CD4-positive, alpha-beta T cell treated with Interleukin-6 at 100 ng/mL for 8 hours (primary cell): ENCODE measurements at places on chromosomes 1 and 21.

DNA sequence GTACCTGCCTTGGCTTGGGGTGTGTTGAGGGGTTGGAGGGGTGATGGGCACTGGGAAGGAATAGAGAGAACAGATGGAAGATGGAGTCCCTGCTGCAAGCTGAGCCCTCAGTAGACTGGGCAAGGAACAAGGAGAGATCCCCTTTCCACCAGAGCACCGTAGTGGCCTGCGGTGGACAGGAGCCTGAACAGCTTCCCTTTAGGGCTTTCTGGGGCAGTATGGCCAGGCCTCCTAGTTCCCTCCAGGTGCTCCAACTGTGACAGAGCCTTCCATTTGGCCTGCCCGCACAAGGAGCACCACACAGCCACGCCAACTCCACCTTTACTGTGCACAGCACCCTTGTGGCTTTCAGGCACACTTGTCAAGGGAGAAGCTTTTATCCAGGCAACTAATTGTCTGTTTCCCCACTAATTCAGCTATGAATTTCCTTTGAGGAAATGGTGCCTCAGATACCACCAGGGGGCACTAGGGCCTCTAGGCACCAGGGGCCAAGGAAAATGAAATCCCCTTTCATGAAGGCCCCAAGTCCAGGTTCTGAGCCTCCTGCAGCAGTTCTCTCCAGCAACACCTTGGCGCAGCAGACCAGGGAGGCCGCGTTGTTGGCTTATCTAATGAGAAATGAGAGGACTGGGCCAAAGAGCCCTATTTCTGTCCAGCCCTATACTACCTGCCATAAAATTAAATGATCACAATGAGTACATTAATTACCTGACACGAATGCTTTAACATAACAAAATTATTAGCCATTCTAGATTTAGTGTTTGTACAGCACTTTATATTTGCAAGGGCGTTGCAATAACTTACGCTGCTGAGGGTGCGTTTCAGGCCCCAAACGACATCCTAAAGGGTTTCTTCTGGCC, 23.1 kb upstream of the ERI3 start:
- DNase-seq: peak; percentile 21

GRCh38 chr1:105492921-105493320, 1563.6 kb upstream of the PRMT6 start:
- no peak for DNase-seq

GRCh38 chr21:39373634-39374033, 24.7 kb upstream of the HMGN1 start:
- no peak for DNase-seq

DNA sequence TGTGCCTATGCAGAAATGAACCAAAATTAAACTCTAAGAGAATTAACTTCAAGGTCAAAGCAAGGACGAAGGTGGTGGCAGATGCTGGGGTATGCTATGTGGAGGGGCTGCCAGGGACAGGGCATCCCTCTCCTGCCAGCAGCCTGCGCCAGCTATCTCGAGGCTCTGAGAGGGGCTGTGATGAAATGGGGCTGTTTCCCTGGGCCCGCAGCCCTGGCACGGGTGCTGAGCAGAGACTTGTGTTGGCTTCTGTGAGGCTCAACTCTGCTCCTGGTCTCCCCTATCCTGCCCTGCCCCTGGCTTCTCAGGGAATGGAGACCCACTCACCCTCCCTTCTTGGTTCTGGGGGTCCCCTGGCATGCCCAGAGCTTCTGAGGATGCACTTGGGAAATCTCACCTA, 41.9 kb upstream of the TIAM1 start:
- no peak for DNase-seq

DNA sequence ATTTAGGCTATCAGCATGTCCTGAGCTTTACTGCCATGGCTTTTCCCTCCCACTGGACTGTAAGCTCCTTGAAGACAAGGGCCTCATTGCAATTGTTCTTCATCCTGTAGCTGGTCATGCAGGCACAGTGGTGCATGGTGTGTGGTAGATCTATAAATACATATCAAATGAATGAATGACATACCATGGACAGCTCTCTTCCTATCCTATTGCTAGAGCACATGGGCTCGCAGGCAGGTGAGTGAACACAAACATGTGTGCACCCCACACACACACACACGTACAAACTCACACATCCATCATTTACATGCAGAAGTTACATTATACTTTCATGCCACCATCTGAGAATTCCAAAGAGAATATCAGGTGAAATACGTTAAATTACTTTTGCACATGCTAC, 172.9 kb upstream of the RUNX1 start:
- no peak for DNase-seq

DNA sequence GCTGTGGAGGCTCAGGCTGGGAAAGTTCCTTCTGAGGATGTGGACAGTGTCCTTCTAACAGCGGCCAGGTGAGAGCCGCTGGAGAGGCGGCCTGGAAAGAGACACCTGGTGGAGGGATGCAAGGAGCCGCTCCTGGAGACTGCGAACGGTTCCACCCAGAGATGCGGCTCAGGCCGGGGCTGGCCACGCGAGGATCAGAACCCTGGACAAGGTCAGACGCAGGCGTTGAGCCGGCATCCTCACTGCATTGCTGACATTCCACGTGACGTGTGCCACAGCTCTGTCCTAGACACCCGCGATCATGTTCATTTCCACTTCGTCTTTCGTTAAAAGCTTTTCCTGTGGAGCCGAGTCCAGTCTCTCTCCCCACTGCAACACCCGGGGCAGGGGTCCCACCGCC, 28.8 kb downstream of the CFAP74 start:
- no peak for DNase-seq

DNA sequence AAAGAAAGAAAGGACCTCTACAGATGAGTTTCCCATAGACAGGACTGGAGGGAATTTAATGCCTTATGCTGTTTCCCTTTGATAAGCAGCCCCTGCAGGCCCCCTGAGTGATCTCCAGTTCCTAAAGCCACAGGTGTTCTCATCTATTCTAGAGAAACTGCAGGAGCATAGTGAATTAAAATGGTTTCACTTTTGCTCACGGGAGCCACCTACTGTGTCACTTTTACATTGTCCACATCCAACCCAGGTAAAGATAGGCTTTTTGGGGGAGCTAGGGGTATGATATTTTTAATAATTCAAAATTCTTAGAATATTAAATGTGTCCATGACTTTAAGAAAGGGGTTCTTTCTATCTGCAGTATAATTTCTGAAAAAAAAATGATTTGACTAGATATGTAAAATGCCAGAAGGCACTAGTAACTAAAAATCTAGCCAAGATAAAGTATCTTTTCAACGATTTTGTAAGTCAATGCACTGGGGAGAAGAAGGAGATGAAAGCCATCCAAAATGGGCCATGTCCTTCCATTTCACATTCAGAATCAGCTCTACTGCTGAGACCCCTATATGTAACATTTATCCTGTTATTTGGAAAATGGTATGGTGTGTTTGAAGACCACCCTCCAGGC, 267.3 kb upstream of the DUSP10 start:
- peak; percentile 23 for DNase-seq

DNA sequence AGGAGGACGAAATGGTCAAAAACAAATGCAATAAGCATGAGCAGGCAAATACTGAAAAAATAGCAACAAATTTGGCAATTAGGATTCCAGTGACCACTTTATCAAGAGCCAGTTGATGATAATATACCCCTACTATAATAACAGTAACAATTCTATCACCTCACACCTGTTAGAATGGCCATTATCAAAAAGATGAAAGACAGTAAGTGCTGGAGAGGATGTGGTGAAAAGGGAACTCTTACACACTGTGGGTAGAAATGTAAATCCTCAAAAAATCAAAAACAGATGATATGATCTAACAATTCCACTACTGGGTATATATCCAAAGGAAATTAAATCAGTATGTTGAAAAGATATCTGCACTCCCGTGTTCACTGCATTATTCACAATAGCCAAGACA, 114.3 kb upstream of the GFI1 start:
- DNase-seq: no peak

DNA sequence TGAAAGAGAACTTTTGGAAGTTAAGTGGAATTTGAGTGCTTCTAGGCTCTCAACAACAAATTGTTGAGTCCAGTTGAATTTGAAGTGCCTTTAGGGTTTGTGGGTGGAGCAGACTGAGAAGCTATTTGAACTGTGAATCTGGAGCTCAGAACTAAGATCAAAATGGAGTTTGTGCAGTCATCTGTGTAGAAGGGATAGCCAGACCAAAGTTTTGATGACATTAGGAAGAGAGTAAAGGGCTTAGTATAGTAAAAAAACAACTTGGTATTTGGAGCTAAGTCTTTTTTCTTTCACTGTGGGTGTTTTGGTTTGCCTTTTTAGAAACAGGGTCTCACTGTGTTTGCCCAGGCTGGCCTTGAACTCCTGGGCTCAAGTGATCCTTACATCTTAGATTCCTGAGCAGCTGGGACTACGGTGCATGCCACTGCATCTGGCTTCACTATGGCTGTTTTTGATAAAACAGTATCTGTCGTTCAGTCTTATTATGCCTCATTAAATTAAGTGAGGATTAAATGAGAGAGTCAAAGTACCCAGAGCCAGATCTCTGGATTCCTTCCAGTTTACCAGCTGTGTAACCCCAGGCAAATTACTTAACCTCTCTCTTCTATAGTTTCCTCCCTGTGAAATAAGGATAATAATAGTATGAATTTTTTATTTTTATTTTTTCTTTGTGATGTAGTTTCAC, 20.0 kb downstream of the HDAC1 start:
- DNase-seq: no peak

- DNase-seq: no peak
These were observed 3.3 kb upstream of the KNCN start for GRCh38 chr1:46554597-46555381.

DNA sequence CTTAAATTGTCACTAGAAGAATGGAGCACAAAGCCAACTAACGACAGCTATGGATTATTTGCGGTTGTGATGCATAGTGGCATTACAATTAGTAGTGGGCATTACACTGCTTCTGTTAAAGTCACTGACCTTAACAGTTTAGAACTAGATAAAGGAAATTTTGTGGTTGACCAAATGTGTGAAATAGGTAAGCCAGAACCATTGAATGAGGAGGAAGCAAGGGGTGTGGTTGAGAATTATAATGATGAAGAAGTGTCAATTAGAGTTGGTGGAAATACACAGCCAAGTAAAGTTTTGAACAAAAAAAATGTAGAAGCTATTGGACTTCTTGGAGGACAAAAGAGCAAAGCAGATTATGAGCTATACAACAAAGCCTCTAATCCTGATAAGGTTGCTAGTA, 13.5 kb downstream of the USP1 start:
- no peak for DNase-seq

GRCh38 chr1:101183388-101183699, 53.5 kb upstream of the S1PR1 start:
- DNase-seq: no peak

GRCh38 chr1:40648928-40649591, 16.4 kb downstream of the RIMS3 start:
- DNase-seq: no peak

- no peak for DNase-seq
These were observed 19.8 kb downstream of the PGLYRP3 start for GRCh38 chr1:153292740-153293479.

- no peak for DNase-seq
These were observed 29.0 kb downstream of the MRPL39 start for GRCh38 chr21:25578056-25578961.

DNA sequence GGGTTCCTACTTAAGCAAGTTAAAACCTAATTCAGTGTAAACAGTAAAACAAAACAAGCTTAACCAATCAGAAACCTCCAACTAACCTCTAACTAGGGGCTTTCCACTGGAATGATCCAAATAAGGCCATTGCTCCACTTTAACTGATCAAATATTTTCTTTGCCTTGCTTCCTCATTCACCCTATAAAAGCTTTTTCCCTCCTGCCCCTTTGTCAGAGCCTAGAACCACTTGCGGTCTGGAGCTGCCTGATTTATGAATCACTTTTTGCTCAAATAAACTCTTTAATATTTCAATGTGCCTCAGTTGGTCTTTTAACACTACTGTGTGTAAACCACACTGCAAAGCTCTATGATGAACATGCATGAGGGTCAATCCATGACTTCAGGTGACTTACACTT, 4.5 kb upstream of the FAM89A start:
- DNase-seq: no peak

DNA sequence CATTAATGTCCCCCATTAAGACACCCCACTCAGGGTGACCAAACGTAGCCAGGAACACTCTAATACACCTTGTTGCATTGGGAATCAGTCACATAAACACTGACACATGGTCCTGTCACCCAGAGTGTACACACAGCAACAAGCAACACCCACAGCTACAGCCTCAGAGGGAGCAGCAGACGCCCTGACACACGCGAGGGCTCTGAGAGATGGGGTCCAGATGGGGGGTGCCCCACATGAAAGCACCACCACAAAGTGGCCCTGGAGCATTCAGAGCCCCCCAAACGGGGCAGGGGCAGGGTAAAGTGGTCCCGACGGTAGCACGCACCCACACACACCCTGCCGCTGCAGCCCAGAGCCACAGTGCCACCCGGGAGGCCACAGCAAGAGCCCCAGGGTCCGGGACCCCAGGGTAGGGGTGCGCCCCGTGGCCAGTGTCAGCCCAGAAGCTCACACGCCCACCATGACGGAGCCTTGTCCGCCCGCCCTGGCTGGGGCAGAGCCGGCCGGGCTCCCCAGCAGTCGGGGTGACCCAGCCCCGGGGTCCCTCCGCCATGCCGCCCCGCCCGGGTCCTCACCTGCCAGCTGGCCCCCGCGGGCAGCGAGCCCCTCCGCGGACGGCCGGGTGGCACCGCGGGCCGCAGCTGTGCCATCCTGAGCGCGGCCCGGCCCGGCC, 47.3 kb downstream of the RAP1GAP start:
- DNase-seq: no peak

GRCh38 chr1:13855554-13855953, 155.6 kb downstream of the PRDM2 start:
- no peak for DNase-seq

- no peak for DNase-seq
These were observed 197.5 kb downstream of the ZNF326 start for GRCh38 chr1:90192408-90192807.

- no peak for DNase-seq
These were observed 513.6 kb downstream of the PLPP3 start for GRCh38 chr1:56065729-56066128.

GRCh38 chr1:1087351-1088028, 13.4 kb upstream of the RNF223 start:
- no peak for DNase-seq

DNA sequence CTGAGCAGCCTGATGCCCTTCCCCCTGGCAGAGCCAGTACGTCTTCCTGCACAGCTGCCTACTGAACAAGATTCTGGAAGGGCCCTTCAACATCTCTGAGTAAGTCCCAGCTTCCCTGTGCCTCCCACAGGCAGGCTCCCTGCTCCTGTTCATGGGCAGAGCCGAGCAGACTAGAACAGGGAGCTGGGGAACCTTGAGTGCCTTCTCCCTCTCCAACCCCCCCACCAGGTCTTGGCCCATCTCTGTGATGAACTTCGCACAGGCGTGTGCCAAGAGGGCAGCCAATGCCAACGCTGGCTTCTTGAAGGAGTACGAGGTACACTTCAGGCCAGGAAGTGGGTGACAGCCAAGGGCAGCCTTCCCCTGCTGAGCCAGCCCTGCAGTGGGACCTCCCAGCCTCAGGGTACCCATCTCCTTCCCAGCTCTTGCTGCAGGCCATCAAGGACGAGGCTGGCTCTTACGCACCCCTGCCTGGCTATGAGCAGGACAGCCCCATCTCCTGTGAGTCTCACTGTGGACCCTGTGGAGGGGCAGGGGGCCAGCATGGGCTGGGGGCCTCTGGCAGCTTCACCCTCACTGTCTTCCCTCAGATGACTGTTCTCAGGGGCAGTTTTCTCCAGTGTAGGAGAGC, 6.4 kb upstream of the LGR6 start:
- no peak for DNase-seq
